ENCODE measurements at places on chromosomes 3 and 15.

DNA sequence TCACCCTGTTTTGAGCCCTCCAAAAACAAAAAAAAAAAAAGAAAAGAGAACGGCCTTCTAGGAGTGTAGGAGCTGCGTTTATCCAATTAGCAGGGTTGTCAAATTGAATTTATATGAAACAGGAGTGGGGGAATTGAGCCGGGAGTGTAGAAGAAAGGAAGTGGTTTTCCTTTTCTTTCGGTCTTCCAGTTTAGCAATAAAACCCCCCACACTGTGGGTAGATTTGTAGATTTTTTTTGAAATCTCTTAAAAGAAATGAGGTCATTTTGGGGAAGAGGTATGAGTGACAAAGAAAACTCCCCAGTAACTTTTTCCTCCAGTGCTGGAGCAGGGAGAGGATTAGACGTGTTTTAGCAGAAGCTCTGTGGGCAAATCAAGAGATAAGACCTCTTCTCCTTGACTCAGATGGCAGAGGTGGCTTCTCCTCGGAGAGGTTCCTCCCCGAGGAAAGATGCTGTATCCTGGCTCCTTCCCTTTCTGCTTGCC, 30.8 kb downstream of the BOC start:
- DNase-seq = no peak

- DNase-seq = peak; percentile 31
Observed at GRCh38 chr15:32029409-32029861, 880 bp upstream of the CHRNA7 start.

DNA sequence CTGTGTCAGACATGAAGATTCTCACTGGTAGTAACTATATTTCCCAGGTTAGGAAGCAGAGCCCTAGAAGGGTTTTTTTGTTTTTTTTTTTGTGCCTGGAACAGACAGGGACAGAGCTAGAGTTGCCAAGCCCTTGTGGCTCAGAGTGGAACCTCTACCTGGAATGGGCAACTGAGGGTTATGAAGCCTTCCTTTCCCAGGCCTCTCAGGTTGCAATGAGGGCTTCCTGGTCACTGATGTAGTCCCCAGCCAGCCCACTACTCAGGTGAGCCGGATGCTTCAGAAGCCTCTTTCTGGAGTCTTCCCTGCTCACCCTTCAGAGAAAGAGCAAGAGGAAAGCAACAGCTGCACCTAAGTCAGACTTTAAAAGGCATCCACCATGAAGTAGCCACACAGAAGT, 48.8 kb upstream of the MANF start:
- DNase-seq = no peak

DNA sequence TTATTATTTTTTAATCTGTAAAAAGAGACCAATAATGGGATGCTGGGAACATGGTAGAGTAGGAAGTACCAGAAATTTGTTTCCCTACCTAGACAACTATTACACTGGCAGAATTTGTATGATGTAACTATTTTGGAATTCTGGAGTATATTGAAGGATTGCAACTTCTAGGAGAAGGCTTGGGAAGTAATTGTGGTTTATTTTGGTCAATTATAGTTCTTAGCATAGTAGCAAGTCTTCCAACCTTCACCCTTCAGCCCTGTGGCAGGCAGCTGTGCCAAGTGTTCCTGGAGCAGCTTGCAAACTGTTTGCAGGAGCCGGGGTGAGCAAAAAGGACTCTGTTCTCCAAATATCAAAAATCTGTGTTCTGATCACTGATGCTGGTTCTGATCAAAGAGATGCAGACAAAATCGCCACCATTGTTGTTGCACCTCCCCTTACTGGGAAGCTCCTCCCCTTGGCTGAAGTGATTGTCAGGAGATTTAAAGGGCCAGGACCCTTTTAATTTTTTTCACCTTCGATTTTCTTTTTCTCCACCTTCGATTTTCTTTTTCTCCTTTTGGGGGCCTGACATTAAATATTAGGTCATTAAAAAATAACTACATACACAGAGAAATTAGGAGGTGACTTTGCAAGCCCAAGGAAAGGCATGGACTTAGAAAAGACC, 363.3 kb downstream of the SLC9A9 start:
- no peak for DNase-seq

DNA sequence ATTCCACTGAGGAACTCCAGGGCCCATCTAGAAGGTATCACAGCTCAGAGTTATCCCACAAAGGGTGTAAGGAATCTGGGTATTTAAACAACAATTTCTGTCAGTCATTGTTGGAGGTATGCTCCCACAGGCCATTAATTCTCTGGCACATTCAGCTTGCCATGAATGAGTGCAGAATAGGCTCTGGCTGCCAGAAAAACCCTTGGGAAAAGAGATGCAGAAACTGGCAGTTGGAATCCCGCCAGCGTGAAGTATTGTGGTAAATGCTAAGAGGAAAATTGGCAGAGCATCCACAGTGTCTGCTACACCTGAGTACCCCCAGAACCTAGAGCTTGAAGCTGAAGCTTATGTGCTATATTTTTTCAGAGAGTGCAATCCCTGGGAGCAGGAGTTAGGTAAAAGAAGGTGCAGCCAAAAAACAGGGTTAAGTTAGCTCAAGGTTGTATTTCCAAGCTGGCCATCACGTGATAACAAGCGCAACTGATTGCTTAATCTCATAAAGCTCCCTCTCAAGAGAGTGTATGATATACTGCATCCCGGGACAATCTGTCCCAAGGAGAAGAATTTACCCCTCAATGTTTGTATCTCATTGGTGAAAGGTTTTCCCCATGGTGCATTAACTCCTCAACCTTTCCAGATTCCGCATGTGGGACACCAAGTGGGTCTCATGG, 94.2 kb upstream of the ACP3 start:
- no peak for DNase-seq

GRCh38 chr3:141308588-141309218, 59.6 kb upstream of the ZBTB38 start:
- DNase-seq = no peak

DNA sequence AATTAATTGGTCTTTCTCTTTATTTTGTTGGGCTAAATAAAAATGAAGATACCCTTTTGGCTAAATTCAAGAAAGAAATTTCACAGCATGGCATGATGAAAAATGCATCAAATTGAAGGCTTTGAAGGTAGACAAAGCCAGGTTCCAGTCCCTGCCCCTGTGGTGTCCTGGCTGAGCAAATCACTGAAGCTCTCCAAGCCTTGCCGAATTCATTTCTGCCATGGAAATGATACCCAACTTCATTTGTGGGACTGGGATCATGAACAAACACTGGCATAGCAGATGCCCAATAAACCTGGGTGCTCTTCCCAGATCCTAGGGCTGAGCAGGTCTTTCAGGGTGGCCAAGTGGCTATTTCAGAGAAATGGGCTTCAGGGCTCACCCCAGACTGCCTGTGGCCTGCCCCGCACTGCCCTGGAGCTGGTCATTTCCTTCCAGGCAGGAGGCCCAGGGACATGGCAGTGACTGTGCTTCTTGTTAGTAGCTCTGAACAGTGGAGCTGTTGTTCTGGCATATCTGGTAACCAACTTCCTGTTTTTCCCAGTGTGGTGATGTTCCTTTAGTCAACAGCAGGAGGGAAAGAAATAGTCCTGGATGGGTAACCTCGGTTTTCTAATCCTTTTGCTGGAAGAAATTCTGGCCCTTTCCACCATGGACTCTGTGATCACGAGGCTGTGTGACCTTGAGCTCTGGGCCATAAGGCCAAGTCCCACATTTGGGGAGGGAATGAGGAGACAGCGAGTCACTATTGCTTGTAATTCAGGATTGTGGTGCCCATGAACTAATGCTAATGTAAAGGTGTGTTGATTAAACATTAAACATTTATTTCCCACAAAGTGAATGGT, 47.6 kb downstream of the CTDSPL start:
- no peak for DNase-seq

GRCh38 chr3:46874430-46874829, 3.1 kb upstream of the PTH1R start:
- no peak for DNase-seq

DNA sequence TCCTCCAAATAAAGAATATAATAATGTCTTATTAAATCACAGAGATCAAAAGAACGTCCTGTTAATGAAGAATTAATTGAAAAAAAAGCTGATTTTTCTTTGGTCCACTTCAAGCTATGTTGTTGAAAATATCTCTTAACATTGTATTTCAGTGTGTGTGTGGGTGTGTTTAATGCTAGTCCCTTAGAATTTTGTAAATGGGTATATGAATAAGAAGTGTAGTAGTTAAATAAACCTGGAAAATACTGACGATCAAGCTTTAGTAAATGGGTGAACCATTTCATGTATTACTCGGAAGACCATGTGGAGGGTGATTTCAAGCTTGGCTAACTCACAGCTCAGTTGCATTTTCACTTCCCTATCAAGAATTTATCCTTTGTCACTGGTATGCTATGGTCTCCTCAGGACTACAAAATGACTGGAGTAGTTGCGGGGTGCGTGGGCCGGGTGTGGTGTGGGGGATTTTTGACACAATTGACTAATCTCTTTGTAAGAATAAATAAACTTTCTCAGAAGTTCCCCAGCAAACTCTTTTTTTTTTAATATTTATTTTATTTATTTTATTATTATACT, 586.4 kb downstream of the GRM7 start:
- DNase-seq = no peak

DNA sequence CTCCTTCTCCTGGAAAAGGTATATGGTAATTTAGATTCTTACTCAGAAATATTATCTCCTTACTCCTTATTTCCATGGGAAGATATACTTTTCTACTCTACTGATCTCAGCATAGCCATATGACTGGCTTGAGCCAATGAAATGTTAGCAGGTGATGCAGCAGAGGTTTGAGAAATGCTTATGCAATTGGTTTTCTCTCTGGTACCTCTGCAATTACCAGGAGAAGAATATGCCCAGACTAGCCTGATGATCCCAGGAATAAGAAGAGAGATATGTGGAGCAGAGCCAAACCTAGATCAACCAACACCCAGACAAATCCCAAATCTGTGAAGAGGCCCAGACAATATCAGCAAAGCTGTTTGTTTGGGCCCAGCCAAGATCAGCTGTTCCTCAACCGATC, 33.2 kb upstream of the CAPN7 start:
- no peak for DNase-seq

DNA sequence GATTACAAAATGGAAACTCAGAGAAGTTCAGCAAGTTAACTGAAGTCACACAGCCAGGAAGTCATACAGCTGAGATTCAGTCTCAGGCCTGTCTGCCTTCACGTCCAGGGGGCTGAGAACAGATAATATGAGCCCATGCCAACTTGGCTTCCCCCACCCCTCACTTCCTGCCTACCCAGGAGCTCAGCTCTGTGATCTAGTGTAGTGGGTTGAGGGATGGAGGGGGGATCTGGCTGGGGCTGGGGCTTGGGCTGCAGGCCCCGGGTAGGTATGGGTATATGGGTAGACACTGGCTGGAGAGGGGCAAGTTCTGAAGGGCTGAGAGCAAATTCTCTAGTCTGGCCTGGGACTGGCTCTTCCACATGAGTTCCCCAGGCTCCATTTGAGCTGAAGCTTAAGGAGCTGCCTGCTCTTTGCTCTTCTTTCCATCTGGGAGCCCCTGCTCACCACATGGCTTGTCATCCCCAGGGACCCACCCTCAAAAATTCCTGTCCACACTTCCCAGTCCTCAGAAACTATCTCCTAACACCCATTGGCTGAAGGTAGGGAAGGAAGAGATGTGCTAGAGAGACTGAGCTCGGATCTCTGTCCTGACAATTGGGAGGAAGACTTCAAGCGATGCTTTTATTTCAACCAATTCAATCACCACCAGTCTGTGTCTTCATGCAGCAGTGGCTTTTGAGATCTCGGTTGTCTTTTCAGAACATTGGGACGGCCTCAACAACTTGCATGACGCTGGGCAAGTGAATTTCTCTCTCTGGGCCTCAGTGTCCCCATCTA, 2.0 kb downstream of the RASGRF1 start:
- no peak for DNase-seq

Data from left renal pelvis (tissue), 4 donors.